ENCODE measurements at places on chromosomes 3 and 15. TPM values are rescaled to one million over a fixed set of nuclear protein-coding genes. Genes with fewer than 3 reads are reported as not detected.

The WDR49 gene
- total RNA-seq = 1.6 TPM

- peaks cover 4% of the 10 kb centered on the region for H3K4me1 ChIP-seq
- H3K27me3 ChIP-seq = no peaks in the 10 kb centered on the region
- H3K36me3 ChIP-seq = no peaks in the 10 kb centered on the region
- peak overlapping the region; percentile 72 for H3K4me3 ChIP-seq
- peak; percentile 87 for DNase-seq
Observed at GRCh38 chr3:65902304-65902793, 136.4 kb downstream of the MAGI1 start.

GRCh38 chr3:72696815-72697214 lies 151.4 kb downstream of the SHQ1 start:
- H3K27ac ChIP-seq = no peak overlapping the region
- no peaks in the 10 kb centered on the region for H3K36me3 ChIP-seq
- H3K4me3 ChIP-seq = no peak overlapping the region
- H3K27me3 ChIP-seq = no peaks in the 10 kb centered on the region
- peak; percentile 57 for DNase-seq

The P2RY12 gene
- total RNA-seq = not detected

DNA sequence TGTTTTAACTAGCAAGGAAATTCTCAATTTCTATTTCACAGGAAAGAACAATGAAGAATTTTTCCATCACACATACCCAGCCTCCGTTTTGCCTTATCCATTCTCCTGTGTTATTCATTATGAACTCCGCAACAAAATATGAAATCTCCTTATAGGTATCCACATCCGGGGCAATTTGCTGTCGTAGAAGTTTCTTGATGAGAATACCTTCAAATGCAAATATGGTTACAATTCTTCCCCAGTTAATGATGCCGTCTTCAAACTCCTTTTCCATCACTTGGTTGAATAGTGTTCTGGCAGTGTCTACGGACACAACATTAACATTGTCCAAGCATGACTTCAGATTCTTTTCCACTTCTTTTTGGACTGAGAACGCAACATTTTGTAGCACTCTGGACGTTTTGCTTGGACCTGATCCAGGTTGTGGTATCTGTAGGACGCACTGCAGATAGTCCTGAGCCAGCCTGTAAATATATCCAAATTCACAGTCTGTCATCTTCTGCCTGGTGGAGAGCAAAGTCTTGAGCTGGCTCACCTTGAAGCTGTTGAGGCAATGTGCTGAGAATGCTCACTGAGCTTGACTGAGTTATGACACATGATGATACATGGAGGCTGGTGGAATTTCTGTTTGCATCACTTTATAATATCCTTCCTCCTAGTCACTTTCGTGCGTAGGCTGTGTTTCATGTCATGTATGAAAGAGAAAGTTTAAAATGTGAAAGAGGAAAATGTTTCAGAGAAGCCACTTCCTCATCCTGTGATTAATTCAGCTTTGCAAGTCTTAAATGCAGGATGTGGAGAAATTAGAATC lies at the start of gene BCL2A1:
BCL2A1 (minus strand) TSS at position 573 of the 811 bp plus-strand sequence; CDS start at position 496, 77 bp downstream.
- H3K4me1 ChIP-seq = no peaks in the 10 kb centered on the region
- no peak within 1 kb of the TSS for H3K27ac ChIP-seq
- DNase-seq = no peak
- H3K36me3 ChIP-seq = no peaks in the 10 kb centered on the region
- no peaks in the 10 kb centered on the region for H3K27me3 ChIP-seq

GRCh38 chr3:60064210-60065178 lies 1014.7 kb upstream of the CFAP20DC start:
- H3K4me3 ChIP-seq = no peak overlapping the region
- peaks cover 5% of the 10 kb centered on the region for H3K27me3 ChIP-seq
- no peaks in the 10 kb centered on the region for H3K36me3 ChIP-seq
- DNase-seq = no peak

DNA sequence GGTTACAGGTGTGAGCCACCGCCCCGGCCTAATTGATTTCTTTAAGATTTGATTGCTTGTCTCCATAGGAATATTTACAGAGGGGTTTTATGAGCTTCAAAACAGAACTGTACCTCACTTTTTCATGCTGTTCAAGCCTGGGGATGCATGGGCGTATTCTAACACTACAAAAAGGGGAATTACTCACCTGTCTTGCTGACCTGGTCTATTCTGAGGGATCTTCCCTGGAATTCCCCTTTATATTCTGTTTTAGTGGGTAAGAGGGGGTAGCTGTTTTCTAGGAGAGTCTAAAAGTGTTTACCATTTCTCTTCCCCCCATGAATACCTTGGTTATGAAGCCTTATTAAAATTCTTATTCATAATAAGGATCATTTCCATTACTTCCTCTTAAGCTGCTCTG lies 48.1 kb downstream of the NME9 start:
- H3K4me3 ChIP-seq = no peak overlapping the region
- no peaks in the 10 kb centered on the region for H3K4me1 ChIP-seq
- peaks cover 40% of the 10 kb centered on the region for H3K36me3 ChIP-seq
- no peak for DNase-seq
- no peak overlapping the region for H3K27ac ChIP-seq

GRCh38 chr3:4551794-4552442 lies 58.8 kb downstream of the ITPR1 start:
- peaks cover 4% of the 10 kb centered on the region for H3K27me3 ChIP-seq
- no peak overlapping the region for H3K27ac ChIP-seq
- H3K4me1 ChIP-seq = peaks cover 18% of the 10 kb centered on the region
- H3K4me3 ChIP-seq = no peak overlapping the region

DNA sequence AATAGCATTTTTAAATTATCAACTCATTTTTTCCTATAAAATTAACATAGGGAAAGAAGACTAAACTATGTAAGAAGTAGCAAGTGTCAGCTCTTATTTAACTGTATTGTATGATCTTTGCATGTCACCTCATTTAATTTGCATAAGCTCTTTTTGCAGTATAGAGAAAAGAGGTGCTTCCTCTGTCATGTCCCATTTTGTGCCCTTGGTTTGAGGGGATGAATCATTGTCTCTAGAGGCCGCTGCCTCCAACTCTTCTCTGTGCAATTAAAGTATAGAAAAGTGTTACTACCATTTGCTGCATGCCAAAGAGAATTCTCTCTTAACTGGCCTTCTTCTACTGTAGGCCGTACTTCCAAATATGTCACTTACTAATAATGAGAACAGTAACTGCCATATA lies 93.4 kb downstream of the LRRC28 start:
- H3K27me3 ChIP-seq = no peaks in the 10 kb centered on the region
- H3K36me3 ChIP-seq = no peaks in the 10 kb centered on the region
- DNase-seq = no peak
- no peak overlapping the region for H3K27ac ChIP-seq

GRCh38 chr15:75198560-75199356 lies 2.9 kb upstream of the C15orf39 start:
- H3K27ac ChIP-seq = no peak overlapping the region
- peaks cover 29% of the 10 kb centered on the region for H3K4me1 ChIP-seq
- no peak overlapping the region for H3K4me3 ChIP-seq
- H3K36me3 ChIP-seq = no peaks in the 10 kb centered on the region
- peak; percentile 72 for DNase-seq
- no peaks in the 10 kb centered on the region for H3K27me3 ChIP-seq

DNA sequence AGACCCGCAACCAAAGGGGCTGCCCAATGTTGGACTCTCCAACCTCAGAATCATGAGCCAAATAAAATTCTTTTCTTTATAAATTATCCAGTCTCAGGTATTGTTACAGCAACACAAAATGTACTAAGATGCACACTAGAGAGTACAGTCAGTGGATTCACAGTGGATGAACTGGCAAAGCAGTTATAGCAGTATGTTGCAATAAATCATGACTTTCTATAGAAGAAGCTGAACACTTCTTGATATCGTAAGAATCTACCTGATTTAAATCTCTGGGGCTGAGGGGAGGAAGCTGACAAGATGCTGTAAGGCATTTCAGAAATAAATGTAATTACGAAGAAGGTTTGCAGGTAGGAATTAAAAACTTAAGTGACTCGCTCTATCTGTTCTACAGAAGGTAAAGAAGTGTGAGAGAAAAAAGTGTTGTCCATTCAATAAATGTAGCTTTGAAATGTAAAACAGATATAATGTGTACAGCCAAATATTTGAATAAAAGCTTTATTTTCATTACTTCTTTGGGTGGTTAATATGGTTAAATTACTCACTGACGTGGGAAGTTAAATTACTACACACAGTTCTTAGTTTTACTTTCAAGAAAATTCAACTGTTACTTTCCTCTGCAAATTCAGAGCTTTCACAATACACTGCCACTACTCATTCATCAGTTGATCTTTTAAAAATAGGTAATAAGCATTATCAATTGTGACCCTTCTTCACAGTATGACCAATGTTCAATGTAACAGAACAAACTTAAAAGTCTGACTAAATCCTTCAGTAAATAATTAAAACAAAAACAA lies 439.1 kb downstream of the SHQ1 start:
- no peak for DNase-seq
- H3K27me3 ChIP-seq = no peaks in the 10 kb centered on the region
- no peaks in the 10 kb centered on the region for H3K36me3 ChIP-seq
- H3K4me1 ChIP-seq = peaks cover 21% of the 10 kb centered on the region
- no peak overlapping the region for H3K27ac ChIP-seq
- no peak overlapping the region for H3K4me3 ChIP-seq

GRCh38 chr15:62494197-62494596 lies 329.1 kb upstream of the C2CD4B start:
- no peaks in the 10 kb centered on the region for H3K36me3 ChIP-seq
- H3K27me3 ChIP-seq = no peaks in the 10 kb centered on the region
- H3K27ac ChIP-seq = peak overlapping the region; percentile 19
- peaks cover 31% of the 10 kb centered on the region for H3K4me1 ChIP-seq
- no peak for DNase-seq

- DNase-seq = no peak
- H3K4me3 ChIP-seq = no peak overlapping the region
- H3K4me1 ChIP-seq = no peaks in the 10 kb centered on the region
- H3K27me3 ChIP-seq = no peaks in the 10 kb centered on the region
Observed at GRCh38 chr3:154195620-154196356, 74.6 kb downstream of the ARHGEF26 start.

DNA sequence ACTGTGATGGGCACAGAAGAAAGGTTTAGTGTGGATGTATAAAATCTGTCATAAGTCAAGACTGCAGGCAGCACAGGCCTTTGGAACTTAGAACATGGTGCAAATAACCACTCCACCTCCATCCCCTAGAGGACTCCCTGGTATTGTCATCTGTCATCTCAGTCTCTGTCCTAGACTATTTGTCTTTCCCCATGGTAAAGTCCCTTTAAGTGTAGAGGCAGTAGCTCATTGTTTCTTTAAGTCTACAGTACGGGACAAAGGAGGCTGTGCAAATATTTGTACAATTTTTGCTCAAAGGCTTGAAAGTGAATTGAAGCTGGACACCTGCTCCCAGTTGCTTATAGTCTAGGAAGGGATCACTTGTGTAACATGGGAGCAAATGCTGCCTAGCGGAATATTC lies 3.2 kb upstream of the PXYLP1 start:
- DNase-seq = no peak
- no peaks in the 10 kb centered on the region for H3K27me3 ChIP-seq
- no peak overlapping the region for H3K27ac ChIP-seq
- H3K4me1 ChIP-seq = peaks cover 6% of the 10 kb centered on the region

DNA sequence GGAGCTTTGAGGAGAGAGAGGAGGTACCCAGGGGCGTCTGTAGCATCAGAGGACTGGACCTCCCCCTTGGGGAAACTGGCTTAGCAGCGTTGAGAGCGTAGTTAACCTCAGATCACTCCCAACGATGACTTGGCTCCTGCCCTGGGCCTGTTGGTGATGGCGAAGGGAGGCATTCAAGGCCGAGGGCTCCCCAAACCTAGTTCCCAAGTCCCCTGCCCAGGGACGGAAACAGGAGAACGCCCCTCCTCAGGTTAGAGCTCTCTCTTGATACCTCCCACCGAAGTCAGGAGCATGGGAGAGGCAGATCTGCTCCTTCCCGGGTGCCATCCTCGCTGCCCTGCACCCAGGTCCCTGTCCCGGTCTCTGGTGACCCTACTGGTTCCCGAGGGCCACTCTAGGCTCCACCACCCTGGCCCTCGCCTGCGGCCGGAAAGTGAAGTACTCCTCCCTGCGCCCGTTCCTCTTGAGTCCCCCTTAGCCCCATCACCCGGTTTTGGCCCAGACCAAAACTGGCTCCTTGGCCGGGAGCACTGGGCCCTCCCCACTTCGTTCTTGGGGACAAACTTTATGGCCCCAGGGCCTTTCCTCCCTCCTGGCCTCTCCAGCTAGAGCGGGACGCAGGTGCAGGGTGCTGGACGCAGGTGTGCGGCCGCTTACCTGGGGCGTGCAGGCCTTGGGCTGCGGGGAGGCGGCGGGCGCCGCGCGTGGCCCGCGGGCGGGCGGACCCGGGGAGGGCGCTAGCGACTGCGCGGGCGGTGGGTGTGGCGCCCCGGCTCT lies 2.6 kb upstream of the SKOR1 start:
- DNase-seq = peak; percentile 65
- no peak overlapping the region for H3K27ac ChIP-seq
- peaks cover 5% of the 10 kb centered on the region for H3K4me1 ChIP-seq
- no peak overlapping the region for H3K4me3 ChIP-seq
- no peaks in the 10 kb centered on the region for H3K36me3 ChIP-seq

DNA sequence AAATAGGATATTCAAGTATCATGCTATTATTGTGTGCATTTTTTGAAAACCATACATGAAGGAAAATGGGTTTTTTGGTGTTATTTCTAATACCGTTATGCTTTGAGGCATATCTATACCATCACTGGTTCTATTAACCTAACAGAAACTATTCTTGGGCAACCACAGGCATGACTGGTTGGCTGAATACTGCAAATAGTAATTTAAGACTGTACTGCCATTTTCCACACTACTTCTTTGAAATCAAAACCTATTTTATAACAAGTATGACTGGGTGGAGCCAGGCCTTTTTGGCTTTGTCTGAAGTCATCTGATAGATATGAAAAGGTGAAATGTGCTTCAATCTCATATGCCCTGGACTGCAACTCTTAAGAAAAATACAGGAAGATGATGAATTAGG lies 115.1 kb downstream of the ULK4 start:
- DNase-seq = no peak
- H3K27me3 ChIP-seq = no peaks in the 10 kb centered on the region
- H3K4me1 ChIP-seq = peaks cover 5% of the 10 kb centered on the region
- H3K27ac ChIP-seq = no peak overlapping the region
- no peak overlapping the region for H3K4me3 ChIP-seq

DNA sequence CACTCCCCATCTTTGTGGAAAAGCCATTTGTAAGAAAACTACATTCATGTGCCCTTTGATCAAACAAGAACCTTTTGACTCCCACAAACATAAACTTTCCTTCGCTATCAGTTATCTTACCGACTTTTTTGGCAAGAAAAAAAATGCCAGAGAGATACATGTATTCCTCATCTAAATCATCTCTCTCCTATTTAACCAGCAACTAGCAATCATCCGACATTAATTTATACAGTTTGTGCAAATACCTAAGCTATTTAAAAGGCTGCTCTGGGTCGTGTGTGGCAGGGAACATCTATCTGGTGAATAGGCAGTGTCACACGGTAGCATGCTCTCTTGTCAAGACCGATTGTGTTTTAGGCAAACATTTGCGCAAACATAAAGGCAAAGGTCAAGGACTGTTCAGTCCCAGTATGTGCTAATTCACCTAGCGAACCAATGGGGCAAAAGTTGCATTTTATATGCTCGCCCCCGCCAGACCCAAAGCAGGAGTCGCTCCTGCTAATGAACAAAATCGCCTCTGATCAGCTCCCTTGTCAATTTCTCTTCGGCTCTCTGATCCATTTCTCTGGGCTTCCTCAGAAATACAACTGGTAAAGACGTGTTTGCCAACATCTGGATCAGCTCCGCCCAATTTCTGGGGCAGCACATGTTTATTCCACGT lies 37.7 kb downstream of the ZIC4 start:
- peaks cover 4% of the 10 kb centered on the region for H3K4me1 ChIP-seq
- H3K36me3 ChIP-seq = no peaks in the 10 kb centered on the region
- no peak for DNase-seq
- peaks cover 100% of the 10 kb centered on the region for H3K27me3 ChIP-seq
- H3K4me3 ChIP-seq = no peak overlapping the region
- H3K27ac ChIP-seq = no peak overlapping the region

- no peaks in the 10 kb centered on the region for H3K27me3 ChIP-seq
- H3K4me3 ChIP-seq = no peak overlapping the region
- H3K4me1 ChIP-seq = peaks cover 14% of the 10 kb centered on the region
- no peak overlapping the region for H3K27ac ChIP-seq
Observed at GRCh38 chr3:72134989-72135451, 350.1 kb upstream of the PROK2 start.
